Activated CD4-positive, alpha-beta T cell treated with anti-CD3 and anti-CD28 coated beads, Interleukin-2, amount 10 ng/mL, durations not matched to agents 7 days and 5 days (primary cell): ENCODE measurements at places on chromosomes 11 and 22.

GRCh38 chr11:34565417-34566207 is 52.0 kb upstream of the ELF5 start:
- no peaks in the 10 kb centered on the region for H3K36me3 ChIP-seq
- H3K4me3 ChIP-seq: no peak overlapping the region
- no peaks in the 10 kb centered on the region for H3K4me1 ChIP-seq
- H3K27ac ChIP-seq: no peak overlapping the region
- H3K27me3 ChIP-seq: peaks cover 20% of the 10 kb centered on the region
- DNase-seq: no peak

DNA sequence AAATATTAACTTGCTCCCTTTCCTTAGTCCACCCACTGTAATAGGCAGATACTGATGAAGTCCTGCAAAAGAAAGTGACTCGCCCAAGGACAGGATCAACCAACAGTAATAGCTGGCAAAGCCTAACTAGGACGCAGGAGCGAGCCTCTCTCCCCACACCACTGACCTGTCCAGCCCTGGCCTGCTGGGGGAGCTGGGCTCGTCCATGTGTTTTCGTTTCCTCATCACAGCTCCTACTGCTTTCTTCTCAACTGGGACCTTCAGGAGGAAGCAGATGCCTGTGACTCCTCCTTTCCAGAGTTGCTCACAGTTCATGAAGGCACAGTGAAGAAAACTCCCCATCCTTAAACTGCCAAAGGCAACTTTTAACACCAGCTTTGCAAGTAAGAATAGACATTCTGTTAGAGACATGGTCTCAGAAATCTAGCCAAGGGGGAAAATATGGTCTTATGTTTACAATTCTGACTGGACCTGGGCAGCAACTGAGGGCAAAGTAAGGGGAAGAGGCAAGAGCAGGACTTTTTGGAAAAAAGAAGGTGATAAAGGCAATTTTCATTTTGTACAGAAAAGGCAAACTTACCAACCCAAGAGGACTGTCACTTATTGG is 11.6 kb upstream of the GPHA2 start:
- peaks cover 4% of the 10 kb centered on the region for H3K27me3 ChIP-seq
- H3K27ac ChIP-seq: no peak overlapping the region
- no peaks in the 10 kb centered on the region for H3K36me3 ChIP-seq
- no peak overlapping the region for H3K4me3 ChIP-seq
- no peaks in the 10 kb centered on the region for H3K4me1 ChIP-seq

- H3K4me1 ChIP-seq: peaks cover 1% of the 10 kb centered on the region
- peaks cover 52% of the 10 kb centered on the region for H3K27me3 ChIP-seq
- DNase-seq: no peak
- no peak overlapping the region for H3K27ac ChIP-seq
Measured at GRCh38 chr11:120511820-120512738, 531 bp downstream of the GRIK4 start.

DNA sequence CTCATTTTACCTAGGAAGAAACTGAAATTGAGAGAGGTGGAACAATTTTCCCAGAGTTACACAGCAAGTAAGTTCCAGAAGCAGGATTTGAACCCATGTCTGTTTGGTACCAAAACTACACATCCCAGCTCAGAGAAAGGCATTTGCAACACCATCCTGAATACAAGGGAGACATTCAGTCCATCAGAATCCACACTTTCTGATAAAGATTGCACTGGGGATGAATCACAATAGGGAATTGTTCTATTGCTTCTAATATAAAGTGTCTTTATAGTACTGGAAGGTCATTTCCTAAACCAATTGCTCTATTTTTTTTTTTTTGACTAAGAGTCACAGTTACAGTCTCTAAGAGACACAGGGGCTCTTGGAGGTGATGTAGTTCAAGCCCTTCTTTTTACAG is 208.1 kb upstream of the CADM1 start:
- no peak overlapping the region for H3K27ac ChIP-seq
- no peaks in the 10 kb centered on the region for H3K27me3 ChIP-seq
- DNase-seq: no peak
- no peaks in the 10 kb centered on the region for H3K36me3 ChIP-seq
- no peaks in the 10 kb centered on the region for H3K4me1 ChIP-seq

DNA sequence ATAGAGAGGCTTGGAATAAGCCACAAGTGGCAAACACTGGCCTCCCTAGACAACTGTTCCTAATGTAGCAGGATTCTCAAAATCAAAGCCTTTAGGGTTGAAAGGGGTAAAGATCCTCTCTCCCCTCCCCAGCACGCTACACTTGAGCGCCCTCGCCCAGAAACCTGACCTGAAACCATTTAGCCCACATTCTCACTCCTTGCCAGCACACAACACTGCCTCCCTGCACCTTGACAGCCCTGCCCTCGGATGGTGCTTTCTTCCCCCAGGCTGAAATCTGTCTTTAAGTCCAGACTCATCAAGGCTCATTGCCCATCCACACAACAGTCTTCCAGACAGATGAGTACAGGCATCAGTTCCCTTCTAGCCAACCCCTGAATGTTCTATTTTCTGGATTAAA is 26.5 kb downstream of the CWC15 start:
- H3K4me3 ChIP-seq: no peak overlapping the region
- H3K27ac ChIP-seq: no peak overlapping the region
- H3K4me1 ChIP-seq: no peaks in the 10 kb centered on the region

DNA sequence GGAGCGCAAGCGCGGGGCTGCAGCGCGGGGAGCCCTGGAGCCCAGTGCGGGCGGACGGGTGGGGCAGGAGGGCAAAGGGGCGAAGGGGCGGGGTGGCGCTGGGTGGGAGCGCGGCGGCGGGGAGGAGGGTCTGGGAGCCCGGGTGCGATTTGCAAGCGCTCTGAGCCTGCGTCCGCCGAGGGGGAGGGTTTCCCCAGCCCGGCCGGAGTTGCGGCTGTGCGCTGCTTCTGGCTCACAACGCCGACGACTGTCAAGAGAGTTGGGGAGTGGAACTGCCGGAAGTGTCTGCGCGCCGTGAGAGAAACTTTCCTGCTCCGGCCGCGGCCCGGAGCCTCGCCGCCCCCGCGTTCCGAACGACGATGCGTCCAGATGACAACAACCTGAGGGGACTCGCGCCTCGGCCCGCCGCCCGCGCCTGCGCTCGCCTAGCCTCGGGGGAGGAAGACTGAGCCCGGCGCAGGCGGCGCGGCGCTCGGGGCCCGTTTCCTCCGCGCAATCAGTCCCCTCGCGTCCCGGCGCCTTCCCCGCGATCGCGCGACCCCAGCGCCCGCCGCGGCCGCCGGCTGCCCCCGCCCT is at the start of gene ARHGAP42:
ARHGAP42 (plus strand) TSS at position 235 of the 576 bp plus-strand sequence. CDS start 391 bp downstream, outside the sequence.
- H3K36me3 ChIP-seq: no peaks in the 10 kb centered on the region
- peak within 1 kb of the TSS; percentile 82 for H3K4me3 ChIP-seq
- H3K4me1 ChIP-seq: peaks cover 17% of the 10 kb centered on the region
- peaks cover 35% of the 10 kb centered on the region for H3K27me3 ChIP-seq
- DNase-seq: peak; percentile 26
- peak within 1 kb of the TSS; percentile 46 for H3K27ac ChIP-seq

DNA sequence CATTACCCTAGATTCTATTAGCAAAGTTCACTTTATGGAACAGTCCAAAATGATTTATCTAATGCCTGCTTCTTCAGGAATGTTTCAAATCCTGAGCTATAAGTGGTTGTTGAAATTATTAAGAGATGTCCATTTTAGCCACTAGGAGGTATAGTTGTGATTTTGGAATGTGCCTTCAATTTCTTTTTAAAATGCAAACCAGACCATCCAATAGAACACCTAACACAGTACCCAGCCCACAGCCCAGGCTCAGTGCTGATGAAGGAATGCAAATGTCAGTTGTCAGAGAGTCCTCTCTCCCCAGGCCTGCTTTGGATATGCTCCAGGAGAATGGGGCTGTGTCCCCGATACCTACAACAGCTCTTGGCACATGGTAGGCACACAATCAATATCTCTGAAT is 85.8 kb upstream of the E2F8 start:
- no peaks in the 10 kb centered on the region for H3K4me1 ChIP-seq
- H3K4me3 ChIP-seq: no peak overlapping the region
- H3K27ac ChIP-seq: no peak overlapping the region

- H3K4me3 ChIP-seq: no peak overlapping the region
- peaks cover 2% of the 10 kb centered on the region for H3K27me3 ChIP-seq
- H3K4me1 ChIP-seq: peaks cover 8% of the 10 kb centered on the region
- no peak overlapping the region for H3K27ac ChIP-seq
- H3K36me3 ChIP-seq: no peaks in the 10 kb centered on the region
Measured at GRCh38 chr11:58742981-58743880, 11.5 kb upstream of the GLYAT start.

DNA sequence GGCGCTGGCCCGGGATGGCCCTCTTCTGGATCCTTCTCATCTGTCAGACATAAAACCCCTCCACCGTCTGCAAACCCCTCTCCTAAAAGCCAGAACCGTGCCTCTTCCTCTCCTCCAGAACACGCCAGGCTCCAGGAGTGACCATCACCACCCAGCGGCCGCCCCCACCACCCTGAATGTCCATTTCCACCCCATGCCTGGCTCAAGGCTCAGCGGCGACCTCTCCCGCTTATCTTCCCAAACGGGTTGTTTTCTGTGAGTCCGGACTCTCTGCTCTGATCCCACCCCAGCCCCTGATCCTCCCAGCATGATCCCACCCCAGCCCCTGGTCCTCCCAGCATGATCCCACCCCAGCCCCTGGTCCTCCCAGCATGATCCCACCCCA is 37.6 kb downstream of the CELSR1 start:
- DNase-seq: no peak
- peaks cover 11% of the 10 kb centered on the region for H3K4me1 ChIP-seq

DNA sequence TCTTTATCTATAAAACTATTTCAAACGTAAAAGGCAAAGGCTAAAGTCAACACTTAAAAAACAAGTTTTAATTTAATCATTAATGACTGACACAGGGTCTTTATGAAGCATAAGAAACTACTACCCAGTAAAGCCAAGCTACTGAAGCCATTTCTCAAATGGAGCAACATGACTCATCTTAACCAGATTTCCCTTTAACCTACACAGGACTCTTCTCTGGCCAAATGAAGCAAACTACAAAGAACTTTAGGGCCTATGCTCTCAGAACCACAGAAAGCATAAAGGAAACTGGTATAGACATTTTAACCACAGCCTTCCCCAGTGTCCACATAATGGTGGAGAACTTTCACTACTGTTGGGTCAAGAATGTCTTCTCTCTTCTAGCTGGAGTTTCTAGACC is 34.7 kb downstream of the ALG9 start:
- peak overlapping the region; percentile 61 for H3K27ac ChIP-seq
- H3K36me3 ChIP-seq: peaks cover 20% of the 10 kb centered on the region
- H3K4me1 ChIP-seq: peaks cover 15% of the 10 kb centered on the region
- no peak for DNase-seq
- H3K4me3 ChIP-seq: no peak overlapping the region

GRCh38 chr11:113331441-113331840 is 17.1 kb downstream of the TTC12 start:
- H3K27me3 ChIP-seq: no peaks in the 10 kb centered on the region
- no peak overlapping the region for H3K4me3 ChIP-seq
- no peak for DNase-seq
- H3K36me3 ChIP-seq: peaks cover 13% of the 10 kb centered on the region
- H3K4me1 ChIP-seq: no peaks in the 10 kb centered on the region
- no peak overlapping the region for H3K27ac ChIP-seq

GRCh38 chr11:115238791-115239190 is 265.4 kb downstream of the CADM1 start:
- no peaks in the 10 kb centered on the region for H3K27me3 ChIP-seq
- DNase-seq: no peak
- no peaks in the 10 kb centered on the region for H3K36me3 ChIP-seq
- H3K4me1 ChIP-seq: no peaks in the 10 kb centered on the region
- H3K4me3 ChIP-seq: no peak overlapping the region
- H3K27ac ChIP-seq: no peak overlapping the region

DNA sequence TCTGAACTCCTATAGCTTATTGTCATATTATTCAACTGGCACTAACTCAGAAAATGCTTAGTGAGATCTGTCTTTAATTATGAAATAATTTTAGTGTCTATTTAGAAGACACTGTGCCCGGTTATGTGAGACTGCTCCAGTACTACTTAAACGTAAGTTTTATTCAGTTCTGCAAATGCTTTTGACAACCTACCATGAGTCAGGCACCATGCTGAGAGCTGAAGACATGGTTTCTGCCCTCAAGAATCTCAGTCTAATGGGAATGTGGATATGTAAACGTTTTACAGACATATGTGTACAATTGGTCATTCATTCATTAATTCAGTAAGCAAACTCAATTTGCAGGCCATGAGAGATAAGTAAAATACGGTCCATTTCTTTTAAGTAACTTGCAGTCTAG is 40.0 kb downstream of the DCUN1D5 start:
- no peak for DNase-seq
- H3K4me1 ChIP-seq: no peaks in the 10 kb centered on the region
- H3K27ac ChIP-seq: no peak overlapping the region

DNA sequence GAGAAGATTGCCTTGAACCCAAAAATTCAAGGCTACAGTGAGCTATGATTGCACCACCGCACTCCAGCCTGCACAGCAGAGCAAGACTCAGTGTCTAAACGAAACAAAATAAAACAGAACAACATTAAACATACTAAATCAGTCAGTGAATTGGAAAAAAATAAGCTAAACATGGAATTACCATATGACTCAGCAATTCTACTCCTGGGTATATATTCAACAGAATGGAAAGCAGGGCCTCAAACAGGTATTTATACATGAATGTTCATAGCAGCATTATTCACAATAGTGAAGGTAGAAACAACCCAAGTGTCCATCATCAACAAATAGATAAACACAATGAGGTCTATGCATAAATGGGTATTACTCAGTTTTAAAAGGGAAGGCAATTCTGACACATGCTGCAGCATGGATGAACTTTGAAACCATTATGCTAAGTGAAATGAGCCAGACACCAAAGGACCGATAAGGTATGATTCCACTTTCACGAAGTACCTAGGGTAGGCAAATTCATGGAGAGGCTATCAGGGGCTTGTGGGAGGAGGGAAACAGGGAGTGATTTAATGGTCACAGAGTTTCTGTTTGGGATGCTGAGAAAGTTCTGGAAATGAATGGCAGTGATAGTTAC is 15.5 kb downstream of the NTM start:
- no peak overlapping the region for H3K4me3 ChIP-seq
- no peaks in the 10 kb centered on the region for H3K36me3 ChIP-seq
- H3K4me1 ChIP-seq: no peaks in the 10 kb centered on the region
- no peaks in the 10 kb centered on the region for H3K27me3 ChIP-seq
- DNase-seq: no peak

GRCh38 chr22:19811811-19812771 is 42.6 kb downstream of the GNB1L start:
- no peaks in the 10 kb centered on the region for H3K36me3 ChIP-seq
- no peak for DNase-seq
- H3K27ac ChIP-seq: no peak overlapping the region
- no peak overlapping the region for H3K4me3 ChIP-seq
- H3K4me1 ChIP-seq: peaks cover 10% of the 10 kb centered on the region

- no peaks in the 10 kb centered on the region for H3K36me3 ChIP-seq
- no peak for DNase-seq
- H3K4me3 ChIP-seq: no peak overlapping the region
- peaks cover 4% of the 10 kb centered on the region for H3K27me3 ChIP-seq
- H3K27ac ChIP-seq: no peak overlapping the region
Measured at GRCh38 chr11:75718419-75719339, 1.0 kb downstream of the MOGAT2 start.
